ENCODE measurements at places on chromosomes 6 and 20.

DNA sequence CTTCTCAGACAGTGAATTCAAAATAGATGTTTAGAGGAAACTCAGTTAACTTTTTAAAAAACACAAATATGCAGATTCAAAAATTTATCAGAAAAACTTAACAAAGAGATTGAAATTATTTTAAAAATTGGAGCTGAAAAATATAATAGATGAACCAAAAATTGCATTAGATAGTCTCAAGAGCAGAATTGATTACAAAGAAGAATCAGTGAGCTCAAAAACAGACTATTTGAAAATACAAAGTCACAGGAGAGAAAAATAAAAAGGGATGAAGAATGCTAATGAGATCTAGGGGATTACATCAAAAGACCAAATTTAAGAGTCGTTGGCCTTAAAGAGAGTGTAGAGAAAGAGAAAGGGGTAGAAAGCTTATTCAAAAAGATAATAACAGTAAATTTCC, 700.5 kb downstream of the COL12A1 start:
- no peak for DNase-seq

GRCh38 chr6:116157391-116157790, 31.5 kb upstream of the COL10A1 start:
- no peak for DNase-seq

- no peak for DNase-seq
Observed at GRCh38 chr6:18242062-18242851, 22.1 kb downstream of the DEK start.

DNA sequence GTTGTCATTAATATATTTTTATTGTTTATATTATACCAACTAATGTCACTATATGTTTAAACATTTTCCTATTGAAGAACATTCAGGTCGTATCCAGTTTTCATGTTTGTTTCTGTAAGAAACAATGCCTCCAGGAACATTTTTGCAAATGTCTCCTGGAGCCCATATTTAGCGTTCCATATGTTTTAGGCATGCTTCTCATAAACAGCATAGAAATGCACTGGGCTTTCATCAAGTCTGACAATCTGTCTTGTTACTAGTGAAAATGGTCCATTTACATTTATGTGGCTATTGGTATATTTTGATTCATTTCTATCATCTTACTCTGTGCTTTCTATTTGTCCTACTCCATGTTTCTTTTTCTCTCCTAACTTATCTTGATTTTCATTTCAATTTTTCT, 431.7 kb downstream of the TFAP2A start:
- no peak for DNase-seq

GRCh38 chr6:42710316-42710715, 12.1 kb downstream of the PRPH2 start:
- no peak for DNase-seq

GRCh38 chr6:44800784-44801592, 413.5 kb downstream of the CDC5L start:
- no peak for DNase-seq

DNA sequence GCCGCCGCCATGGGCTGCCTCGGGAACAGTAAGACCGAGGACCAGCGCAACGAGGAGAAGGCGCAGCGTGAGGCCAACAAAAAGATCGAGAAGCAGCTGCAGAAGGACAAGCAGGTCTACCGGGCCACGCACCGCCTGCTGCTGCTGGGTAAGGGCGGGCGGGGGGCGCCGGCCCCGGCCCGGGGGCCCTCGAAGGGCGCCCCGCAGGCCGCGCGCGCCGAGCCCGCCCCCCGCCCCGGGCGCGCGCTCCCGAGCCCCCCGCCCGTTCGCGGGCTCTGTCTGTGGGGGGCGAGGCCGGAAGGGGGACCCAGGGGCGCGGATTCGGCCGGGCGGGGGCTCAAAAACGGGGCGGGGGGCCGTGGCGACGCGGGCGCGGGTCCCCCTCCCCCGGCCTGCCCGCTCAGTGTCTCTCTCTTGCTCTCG, 39.2 kb downstream of the GNAS start:
- DNase-seq = no peak

GRCh38 chr20:43959079-43959919, 44.6 kb downstream of the TOX2 start:
- no peak for DNase-seq

- DNase-seq = peak; percentile 60
Observed at GRCh38 chr20:46117704-46118467, at the start of gene CD40. Gene CD40 (plus strand): TSS chr20:46118314. CDS start chr20:46118344, 30 bp downstream.

DNA sequence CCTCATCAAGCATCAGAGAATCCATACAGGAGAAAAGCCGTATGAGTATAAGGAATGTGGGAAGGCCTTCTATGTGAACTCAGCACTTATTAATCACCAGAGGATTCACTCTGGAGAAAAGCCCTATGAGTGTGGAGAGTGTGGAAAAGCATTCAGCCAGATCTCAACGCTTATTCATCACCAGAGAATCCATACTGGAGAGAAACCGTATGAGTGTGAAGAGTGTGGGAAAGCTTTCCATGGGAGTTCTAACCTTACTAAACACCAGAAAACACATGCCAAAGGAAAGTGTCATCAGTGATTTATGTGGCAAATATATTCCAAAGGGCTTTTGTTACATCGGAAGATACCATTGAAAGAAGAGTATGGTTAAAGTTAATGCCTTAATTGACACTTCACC, 25.4 kb downstream of the ZKSCAN8 start:
- DNase-seq = no peak

DNA sequence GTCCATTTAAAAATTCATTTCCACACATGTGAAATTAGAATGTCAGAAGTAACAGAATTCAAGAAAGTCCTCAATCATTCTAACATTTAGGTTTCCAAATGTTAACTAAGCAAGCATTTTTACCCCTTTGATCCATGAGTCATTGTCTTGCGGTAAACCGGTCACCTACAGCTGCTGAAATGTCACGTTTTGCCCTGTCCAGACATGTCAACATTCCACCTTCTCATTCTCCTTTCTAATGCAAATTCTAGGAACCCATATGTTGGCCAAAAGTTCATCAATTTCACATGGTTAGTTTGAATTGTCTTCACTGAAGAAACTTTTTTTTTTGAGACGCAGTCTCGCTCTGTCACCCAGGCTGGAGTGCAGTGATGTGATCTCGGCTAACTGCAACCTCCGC, 117.2 kb downstream of the IPCEF1 start:
- no peak for DNase-seq

DNA sequence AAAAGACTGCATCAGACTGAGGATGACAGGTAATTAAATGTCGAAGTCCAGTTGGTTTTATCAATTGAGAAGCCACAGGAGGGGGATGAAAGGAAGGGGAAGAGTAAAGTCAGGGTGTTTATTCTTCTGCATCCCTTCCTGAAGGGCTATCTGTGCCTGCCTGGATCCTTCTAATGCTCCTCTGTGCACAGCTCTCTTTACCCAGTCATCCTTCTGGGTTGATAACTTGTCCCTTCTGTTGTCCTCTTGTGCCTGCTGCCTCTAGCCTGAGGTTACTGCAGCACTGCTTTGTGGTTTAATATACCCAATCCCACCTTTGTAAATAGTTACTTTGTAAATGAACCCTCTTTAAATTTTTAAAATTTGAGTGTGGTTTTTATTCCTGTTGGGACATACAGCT, 1127.3 kb downstream of the EPHA7 start:
- DNase-seq = no peak

- no peak for DNase-seq
Observed at GRCh38 chr6:32208996-32209395, 14.9 kb downstream of the NOTCH4 start.

- DNase-seq = no peak
Observed at GRCh38 chr6:134464690-134465411, 146.9 kb upstream of the SGK1 start.

DNA sequence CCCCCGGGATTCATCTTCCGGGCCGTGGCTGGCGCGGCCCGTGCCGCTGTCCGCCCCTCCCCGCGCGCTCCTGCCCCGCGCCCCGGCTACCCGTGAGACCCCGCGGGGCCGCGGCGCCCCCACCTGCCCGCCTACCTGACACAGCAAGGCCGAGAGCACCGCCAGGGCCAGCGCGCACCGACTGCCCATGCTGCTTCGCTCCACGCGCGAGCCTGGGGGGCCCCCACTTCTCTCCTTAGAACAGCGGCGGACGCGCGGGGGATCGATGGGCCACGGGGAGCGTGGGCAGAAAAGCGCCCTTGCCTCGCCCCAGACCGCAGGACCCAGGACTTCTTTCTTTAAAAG, 955 bp downstream of the DLL1 start:
- no peak for DNase-seq

DNA sequence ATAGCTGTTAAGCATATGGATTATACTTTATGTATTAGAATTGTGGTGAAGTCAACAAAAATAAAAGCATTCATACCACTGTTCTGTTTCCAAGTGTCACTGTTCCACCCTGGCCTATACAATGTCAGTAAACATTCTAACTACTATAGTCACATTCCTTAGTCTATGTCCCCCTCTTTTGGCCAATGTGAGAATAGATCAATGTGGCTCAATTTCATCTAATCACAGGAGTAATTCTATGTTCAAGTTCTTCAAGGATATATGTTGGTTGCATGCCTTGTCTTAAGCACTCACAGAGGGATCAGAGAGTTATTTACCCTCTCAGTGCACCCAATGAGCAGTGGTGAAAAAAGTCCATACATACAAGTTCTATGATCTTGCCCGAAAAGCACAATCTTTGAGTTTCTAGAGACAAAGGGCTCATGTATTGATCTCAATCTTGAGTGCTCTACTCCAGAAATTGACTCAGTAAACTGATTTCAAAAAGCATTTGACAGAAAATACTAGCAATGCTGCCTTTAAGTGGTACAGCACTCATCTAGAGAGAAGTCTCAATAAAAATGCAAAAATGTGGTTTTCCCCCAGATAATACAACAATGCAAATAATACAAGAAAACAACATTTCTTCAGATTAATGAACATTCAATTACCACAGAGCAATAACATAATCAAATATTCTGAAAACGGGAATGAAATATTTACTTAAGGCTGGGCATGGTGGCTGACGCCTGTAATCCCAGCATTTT, 16.5 kb downstream of the SMLR1 start:
- no peak for DNase-seq

- DNase-seq = no peak
Observed at GRCh38 chr20:47244451-47244850, 112.0 kb downstream of the ZMYND8 start.

DNA sequence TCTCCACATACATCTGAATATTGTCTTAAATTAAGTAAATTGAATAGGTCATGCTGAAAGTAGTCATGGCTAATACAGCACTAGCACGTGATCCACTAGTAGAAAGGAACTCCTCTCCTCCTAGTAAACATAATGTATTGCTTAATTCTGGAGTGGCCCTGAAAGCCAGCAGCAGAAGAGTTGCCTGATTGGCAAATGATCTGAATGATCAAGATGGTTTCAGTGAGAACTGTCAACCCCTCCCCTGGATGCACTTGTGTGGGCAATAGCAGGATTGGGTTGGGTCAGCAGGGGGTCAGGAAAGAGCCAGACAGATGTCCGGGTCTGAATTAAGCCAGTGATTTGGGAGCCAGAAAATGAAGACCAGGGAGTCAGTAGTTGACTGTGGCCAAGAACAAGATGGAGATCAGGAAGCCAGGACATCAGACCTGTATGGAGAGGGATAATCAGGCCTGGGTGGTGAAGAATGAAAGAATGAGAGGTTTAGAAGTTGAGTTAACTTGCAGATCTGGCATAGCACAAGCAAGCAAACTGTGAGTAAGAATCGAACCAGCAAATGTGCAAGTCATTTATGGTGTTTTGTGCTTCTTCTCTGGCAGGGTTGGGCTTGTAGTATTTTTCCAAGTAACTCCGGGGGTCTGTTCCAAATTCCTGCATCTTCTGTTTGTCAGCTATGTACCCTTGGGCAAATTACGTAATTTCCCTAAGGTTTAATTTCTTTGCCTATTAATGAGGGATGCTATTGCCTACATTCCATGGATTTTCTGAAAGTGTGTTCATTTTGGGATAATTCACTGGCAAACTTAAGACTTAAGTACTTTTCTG, 304.9 kb downstream of the CD109 start:
- no peak for DNase-seq

GRCh38 chr20:37737826-37738420, 44.1 kb downstream of the CTNNBL1 start:
- no peak for DNase-seq

DNA sequence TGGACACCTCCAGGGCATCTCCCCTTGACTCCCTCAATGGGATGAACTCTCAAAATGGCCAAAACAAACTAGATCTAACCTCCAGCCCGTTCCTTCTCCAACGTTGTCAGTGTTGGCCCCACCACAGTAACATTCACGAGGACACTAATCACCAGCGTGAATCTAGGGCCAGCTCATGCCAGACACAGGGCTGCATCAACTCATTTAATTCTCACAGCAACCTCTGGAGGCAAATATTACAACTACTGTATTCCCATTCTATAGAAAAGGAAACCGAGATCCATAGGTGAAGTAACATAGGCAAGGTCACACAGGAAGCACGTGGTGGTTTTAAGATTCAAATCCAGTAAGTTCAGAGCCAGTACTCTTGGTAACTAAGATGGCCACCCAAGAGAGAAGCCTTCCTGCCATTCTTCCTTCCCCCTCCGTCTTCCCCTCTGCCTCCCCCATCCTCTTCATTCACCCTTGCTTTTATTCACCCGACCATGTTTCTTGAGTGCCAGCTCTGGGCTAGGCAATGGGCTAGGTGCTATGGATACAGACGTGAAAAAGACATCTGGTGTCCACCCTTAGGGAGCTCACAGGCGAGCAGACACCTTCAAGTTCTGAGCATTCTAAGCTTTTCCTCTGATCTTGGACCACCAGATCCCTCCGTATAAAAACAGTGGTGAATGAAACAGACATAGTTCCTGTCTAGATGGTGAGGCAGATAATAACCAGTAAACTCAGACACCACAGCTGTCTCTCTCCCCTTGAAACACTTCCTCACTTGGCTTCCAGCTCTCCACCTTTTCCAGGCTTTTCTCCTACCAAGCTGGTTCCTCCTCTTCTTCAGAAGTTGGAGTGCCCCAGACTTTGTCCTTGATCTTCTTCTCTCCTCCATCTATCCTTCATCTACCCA, 9.6 kb downstream of the CCM2L start:
- no peak for DNase-seq

All from stimulated activated CD8-positive, alpha-beta memory T cell treated with anti-CD3 and anti-CD28 coated beads, Interleukin-4, amount 100 ng/mL, for 24 hours (primary cell).